ENCODE measurements at places on chromosomes 12 and 14. TPM values are rescaled to one million over a fixed set of nuclear protein-coding genes. Genes with fewer than 3 reads are reported as not detected.

The GLIPR1L1 gene
- not detected for total RNA-seq

DNA sequence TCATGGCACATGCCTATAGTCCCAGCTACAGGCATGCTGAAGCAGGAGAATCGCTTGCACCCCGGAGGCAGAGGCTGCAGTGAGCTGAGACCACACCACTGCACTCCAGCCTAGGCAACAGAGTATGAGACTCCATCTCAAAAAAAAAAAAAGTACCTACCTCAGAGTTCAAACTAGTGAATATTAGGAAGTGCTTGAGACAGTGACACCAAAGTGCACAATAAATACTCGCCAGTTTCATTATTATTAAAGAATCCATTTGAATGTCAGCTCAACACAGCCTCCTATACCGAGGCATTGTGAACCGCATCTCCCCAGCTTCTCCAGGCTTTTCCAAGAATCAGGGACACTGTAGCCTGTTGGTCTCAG is 5.0 kb downstream of the GAPDH start:
- DNase-seq, result peak; percentile 50

DNA sequence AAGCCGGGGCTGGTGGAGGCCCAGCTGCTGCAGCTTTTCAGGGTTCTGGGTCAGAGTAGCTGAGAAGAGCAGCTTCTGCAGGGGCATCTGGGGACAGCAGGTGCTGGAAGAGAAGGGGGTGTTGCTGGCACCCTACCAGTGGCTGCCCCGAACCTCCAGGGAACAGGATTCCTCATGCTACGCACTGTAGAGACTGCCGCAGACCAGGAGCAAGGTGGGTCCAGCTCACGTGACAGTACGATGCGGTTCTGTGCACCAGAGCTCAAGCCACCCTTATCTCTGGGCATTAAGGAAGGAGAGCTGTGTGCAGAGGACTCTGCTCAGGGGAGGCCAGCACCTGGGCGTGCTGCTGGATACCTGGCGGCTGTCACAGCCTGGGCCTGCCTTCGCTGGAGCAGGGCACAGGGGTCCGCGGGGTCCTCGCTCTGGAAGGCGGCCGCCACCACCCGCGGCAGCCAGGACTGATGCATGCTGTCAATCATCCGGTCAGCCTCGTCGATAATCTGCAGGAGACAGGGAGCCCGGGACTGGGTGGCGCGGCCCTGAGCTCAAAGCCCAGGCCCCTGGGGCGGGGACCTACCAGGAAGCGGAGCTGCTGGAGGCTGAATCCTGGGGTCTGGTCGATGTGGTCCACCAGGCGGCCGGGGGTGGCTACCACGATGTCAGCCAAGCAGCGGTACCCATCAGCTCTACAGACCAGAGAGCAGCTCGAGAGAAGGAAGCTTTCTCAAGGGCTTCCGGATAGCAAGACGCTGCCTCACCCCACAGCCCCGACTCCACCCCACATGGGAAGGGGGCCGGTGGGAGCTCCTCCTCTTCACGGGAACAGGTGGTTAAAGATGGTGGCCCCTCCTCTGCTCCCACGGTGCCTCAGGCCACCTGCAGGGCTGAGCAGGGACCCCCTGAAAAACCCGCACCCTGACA is 2.9 kb downstream of the DDX51 start:
- DNase-seq, result no peak

DNA sequence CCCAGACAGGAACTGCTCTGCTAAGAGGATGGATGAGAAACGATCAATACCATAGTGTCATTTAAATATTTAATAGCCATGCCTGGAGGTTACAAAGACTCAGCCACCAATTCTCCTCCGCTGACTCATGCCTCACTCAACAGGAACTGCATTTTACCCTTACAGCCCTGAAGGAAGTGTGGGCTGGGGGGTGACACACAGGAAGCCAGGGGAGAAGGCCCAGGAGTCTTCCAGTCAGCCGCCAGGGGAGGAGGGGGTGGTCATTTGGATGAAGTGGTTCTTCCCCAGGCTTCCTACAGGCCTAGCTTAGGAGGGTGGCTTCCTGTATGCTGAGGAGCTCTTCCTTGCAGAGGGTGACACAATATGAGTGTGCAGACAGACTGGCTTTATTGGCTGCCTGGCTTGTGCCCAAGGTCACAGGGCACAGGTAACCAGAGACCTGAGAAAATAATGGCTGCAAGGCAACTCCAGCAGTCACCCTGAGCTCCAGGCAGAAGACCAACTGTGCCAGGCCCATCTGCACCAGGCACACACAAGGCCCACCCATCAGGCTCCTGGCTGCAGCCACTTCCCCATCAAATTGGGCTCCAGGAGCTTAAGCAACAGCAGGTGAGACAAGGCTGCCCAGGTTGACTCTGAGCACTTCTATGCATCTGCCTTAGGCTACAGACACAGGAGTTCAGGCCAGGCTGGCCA is 30.6 kb upstream of the RPLP0 start:
- DNase-seq, result peak; percentile 99

DNA sequence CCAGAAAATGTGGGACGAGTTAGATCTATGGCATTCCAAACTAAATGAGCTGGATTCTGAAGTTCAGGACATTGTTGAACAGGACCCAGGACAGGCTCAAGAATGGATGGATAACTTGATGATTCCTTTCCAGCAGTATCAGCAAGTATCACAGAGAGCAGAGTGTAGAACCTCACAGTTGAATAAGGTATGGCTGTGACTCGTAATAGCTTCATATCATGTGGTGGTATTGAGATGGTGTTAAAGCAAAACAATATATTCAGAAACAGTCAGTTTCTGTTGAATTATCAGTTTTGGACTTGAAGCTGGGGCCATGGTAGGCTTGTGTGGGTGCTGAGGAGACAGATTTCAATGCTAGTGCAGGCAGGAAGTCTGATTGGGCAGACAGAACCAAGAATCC is 213.7 kb downstream of the ESR2 start:
- no peak for DNase-seq

DNA sequence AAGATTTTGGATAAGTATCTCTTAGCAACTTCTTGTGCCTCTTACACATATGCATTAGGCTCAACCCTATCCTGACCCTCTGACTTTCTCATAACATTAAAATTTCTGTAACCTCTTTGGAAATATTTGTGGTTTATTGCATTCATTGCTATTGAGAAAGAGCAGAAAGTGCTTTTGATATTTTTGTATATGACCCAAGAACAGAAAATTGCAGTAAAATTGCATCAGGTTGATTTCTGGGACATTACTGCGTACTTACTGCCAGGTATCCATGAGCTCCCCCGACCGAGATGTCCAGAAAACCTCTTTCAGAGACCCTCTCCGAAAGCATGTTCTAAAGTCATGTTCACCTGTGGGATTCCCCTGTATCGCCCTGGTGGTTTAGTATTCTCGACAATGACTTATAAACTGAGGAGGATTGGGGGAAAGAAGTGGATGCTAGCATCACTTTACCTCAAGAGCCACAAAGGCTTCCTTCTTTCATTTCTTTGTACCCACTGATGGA is 14.5 kb upstream of the IL22 start:
- peak; percentile 35 for DNase-seq

GRCh38 chr12:57380300-57380699 is 50.5 kb downstream of the R3HDM2 start:
- no peak for DNase-seq

DNA sequence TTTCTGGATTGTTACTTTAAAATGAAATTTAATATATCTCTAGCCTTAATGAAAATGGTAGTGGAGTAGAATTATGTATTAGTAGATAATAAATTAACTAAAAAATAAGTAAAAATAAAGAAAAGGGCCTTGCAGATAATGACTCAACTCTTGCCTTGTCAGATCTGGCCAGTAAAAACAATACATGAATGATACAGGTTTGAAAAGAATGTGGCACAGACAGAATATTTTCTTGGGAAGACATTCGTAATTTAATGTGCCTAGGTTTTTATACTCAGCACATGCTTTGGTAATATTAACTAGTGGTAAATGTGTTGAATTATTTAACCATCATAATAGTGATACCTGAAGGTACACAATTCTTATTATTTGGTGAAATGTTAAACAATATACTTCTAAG is 28.3 kb downstream of the ATF7IP start:
- DNase-seq, result peak; percentile 37

GRCh38 chr12:40325349-40325960 is 100.7 kb downstream of the LRRK2 start:
- peak; percentile 22 for DNase-seq

DNA sequence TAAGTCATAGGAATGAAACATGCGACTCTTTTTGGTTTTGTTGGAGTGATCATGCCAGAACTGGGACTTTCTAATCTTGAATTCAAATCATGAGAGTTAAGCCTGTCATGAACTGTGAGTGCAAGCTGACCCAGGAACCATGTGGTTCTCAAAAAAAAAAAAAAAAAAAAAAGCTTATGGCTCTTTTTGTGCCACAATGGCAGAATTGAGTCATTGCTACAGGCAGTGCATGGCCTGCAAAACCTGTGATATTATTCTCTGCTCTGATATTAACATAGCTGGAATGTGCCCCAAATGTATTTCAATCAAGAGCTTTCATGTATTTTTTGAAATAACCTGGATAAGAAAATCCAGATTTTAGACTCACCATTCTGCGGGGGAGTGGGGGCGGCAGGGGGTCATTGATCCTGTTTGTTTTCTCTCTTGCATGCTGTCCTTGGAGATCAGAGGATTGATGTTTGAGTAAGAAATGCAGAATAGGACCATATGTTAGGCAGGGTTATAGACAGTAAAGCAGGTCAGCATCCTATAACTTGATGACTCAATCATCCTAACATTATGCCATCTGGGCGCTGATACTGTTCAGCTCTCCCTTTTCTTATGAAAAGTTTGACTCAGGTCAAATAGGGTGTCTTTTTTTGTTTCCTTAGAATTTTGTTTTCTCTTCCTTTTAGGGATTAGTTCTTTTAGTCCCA is 797.4 kb downstream of the DIO2 start:
- DNase-seq, result no peak

- no peak for DNase-seq
These were observed 323.7 kb downstream of the CCDC91 start for GRCh38 chr12:28513983-28514382.

DNA sequence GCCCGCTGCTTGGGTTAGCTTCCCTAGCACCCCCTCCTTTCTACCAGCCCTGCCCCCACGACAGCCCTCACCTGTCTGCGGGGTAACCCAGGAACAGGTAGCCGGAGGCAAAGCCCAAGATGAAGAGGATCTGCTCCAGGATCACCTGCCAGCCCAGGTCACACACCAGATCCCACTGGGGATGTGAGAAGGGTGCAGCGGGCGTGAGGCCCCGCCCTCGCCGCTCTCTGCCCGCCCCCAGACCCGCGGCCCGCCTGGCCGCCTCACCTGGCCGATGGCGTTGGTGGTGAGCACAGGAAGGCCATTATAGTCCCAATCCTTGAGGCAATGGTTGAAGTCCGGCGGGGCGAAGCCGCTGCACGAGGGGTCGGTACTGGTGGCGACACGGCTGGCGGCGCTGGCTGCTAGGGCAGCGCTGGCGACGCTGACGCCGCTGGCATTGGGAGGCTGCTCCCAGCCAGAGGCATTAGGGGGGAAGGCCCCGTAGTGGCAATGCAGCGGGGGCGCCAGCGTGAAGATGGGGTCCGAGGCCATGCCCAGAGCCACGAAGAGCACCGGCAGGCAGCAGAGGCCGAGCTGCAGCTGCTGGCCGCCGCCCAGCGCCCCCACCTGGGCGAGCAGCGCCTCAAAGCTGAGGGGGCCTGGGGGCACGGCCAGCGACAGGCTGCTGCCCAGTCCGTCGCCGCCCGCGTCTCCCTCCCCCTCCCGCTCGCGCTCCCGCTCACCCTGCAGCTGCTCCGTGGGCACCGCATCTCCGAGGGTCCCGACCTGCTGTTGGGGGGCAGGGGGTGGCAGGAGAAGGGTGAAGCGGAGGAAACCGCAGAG is 794 bp downstream of the SLC22A17 start:
- no peak for DNase-seq

DNA sequence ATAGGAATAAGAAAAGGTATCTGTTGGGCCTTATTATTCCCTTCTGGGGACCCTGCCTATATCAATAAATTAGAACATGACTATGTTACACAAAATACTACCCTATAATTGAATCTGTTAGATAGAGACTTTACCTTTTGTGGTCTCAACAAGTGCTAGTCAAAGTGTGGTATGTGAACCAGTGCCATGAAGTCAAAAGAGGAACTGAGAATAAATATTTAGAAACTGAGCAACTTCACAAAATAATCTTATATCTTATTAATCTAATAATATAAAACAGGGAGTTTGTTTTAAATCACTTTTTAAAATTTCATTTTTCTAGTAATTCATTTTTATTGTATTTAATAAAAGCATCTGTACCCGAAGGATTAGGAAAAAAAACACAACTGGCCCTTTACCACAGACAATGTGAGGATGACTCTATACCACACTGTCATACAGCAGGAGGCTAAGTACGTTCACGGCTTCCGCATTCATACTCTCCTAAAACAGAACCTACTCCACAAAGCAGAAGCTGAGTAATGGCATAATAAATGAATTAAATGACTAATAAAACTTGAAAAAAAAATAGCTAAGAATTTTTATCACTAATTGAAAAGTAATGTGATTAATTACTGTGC is 42.1 kb downstream of the SEC23A start:
- DNase-seq, result no peak

GRCh38 chr14:54698501-54698900 is 131.6 kb downstream of the SAMD4A start:
- no peak for DNase-seq

DNA sequence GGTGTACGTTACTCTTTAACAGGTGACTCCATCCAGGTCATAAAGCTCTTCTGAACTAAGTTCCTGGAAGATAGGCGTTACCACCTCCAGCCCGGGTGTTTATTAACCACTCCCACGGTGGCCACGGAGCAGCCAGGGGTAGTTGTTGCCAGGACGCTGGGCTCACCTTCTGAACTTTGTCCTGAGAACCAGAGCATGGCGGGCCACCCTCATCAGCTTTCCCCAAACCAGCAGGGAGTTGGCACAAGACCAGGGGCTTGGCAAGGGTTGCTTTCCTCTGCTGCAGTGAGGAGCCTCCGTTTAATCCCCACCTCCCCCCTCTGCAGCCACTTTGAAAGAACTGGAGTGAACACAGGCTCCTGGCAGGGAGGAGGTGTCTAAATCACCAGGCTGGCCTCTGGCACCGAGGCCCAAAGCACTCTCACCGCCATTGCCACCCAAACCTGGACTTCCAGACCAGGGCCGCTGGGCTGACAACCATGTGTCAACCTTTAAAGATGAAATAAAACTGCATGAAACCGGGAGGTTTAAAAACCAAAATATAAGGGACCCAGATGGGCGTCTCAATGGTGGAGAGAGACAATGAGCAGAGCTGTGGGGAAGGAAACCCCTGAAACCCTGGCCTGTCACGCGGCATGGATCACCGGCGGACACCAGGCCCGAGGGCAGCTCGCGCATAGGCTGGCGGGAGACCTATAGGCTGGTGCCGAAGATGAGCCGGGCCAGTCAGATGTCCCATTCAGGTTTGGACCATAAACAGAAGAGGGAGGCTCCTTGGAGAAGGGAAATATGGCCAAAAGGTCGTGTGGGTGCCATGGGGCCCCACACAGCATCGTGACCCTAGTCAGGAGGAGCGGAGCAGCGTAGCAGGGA is 30.9 kb upstream of the TDRD9 start:
- DNase-seq, result no peak

DNA sequence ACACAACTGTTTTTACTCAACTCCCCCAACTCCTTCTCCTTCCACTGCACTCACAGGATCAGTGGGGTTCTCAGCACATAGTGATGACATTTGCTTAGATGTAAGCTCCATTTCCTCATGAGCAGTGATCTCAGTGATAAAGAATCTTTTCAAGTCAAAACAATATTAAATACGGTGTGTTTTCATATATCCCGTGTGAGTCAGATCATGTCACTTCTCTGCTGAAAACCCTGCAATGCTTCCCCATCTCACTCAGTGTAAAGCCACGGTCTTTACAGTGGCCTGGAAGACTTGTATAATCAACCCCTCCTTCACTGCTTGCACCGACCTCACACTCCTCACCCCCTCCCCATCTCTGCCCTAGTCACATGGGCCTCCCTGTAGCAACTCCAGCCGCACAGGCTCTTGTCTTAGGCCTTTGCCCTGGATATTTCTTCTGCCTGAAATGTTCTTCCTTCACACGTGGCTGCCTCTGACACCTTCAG is 149.7 kb upstream of the ARHGAP5 start:
- peak; percentile 95 for DNase-seq
